ENCODE measurements at places on chromosomes 2 and 18.

- no peak for DNase-seq
Observed at GRCh38 chr18:79911344-79912270, 39.8 kb downstream of the SLC66A2 start.

- no peak for DNase-seq
Observed at GRCh38 chr2:31075431-31075830, 62.8 kb downstream of the GALNT14 start.

DNA sequence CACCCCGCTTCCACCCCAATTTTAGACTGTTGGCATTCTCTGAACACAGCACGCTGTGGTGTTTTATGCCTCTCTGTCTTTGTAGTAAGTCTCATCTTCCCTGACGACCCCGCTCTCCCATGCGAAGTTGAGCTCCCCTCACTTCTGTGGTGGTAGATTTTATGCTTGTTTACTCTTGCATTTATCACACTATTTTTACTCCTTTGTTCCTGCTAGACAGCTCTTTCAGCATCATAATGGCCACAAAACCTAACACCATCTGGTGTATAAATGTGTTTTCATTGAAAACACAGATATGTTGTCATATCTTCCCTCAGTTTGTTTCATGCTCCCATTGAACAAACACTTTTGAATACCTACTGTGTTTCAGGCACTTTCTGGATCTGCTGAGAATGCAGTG, 57.1 kb downstream of the PKP4 start:
- DNase-seq: no peak

- no peak for DNase-seq
Observed at GRCh38 chr2:133194777-133195335, 373.4 kb downstream of the NCKAP5 start.

Measured in GM10248 (cell line).